ENCODE measurements at places on chromosomes 6 and 20.

DNA sequence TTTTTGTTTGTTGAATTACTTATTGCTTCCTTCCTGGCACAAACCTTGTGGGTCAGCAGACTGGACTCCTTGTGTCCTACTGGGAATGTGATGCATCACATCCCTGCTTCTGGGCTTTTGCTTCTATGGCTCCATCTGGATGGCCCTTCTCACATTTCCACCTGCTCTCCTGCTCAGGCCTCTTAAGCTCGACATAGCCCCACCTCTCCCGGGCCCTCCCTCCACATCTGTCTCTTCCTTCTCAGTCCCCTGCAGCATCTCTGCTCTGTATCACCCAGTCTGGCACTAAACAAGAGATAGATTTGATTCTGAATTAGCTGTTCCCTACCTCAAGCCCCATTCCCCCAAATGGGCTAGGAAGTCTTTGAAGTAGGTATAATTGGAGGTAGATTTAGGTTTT is 356.8 kb downstream of the DHX35 start:
- peak; percentile 64 for DNase-seq

GRCh38 chr6:169883316-169883715 is 131.9 kb downstream of the ERMARD start:
- DNase-seq = no peak

DNA sequence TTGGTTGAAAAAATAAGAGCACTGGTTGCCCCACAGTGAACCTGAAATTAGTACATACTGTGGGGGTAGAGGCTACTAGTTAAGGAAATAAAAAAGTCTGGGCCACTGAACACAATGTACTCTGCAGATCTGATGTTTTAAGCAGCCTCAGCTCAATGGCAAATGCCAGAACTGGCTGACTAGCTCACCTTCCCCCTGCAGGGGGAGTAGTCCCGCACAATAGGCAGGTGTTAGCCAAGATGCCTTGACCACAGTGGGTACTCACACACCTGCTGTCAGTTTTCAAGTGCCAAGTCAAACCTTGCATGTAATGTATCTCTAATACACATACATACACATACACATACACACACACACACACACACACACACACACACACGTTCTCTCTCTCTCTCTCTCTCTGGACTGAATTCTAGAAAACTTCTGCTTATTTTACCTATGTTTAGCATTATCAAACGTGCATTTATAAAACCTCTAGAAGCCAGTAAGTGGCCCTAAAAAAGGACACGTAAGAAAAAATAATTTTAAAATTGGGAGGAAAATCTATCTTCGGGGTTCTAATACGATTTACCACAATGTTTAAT is 36.1 kb downstream of the GMDS start:
- peak; percentile 4 for DNase-seq

- no peak for DNase-seq
Observed at GRCh38 chr20:46099491-46100287, 9.9 kb upstream of the NCOA5 start.

DNA sequence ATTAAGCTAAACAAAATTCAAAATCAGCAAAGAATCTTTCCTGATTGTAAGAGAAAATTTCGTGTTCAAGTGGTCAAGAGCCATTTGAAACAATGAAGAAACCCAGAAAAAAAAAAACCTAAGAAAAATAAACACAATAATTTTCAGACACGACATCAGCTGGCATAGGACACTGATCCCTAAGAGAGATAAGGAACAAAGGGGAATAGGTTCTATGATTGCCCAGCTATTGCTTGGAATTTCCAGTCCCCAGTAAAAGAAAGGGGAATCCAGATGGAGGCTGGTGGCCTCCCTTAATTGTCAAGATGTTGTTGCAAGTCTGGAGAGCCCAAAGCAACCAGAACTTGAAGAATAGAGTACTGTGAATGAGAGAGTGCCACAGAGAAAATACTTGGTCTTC is 48.5 kb downstream of the COL12A1 start:
- no peak for DNase-seq

DNA sequence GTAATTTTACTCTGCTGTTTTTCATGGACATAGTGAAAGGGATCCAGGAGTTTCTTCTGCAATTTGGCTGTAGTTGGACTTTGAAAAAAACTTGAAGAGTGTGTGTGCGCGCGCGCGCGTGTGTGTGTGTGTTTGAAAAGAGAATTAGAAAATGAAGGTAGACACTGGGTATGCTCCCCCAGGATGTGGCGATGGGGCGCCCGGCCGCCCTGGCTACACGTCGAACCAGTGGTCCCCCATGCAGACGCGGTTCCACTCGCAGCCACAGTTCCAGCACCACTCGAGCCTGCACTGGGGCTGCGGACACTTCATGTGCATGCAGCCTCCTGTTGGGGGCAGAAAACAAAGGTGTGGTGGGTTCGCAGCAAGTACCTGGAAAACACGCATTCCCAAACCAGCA is 76.0 kb upstream of the AGPAT4 start:
- DNase-seq = no peak

DNA sequence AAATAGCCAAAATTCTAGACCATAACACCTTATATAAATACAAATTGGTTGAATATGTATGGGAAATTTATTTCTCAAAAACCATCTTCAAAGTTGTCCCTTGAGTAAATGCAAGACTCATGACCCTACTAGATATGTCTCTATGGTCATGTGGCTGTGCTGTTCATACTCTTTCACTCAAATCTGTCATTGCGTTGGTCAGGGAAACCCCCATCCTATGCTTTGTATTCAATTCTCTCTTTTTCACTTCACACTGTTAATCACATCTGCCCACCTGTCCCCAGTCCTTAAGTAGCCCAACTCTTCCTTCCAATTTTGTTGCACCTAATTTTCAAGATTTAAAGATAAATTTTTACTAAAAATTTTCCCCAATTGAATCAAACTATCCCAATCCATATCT is 51.0 kb downstream of the RPS12 start:
- DNase-seq = no peak

DNA sequence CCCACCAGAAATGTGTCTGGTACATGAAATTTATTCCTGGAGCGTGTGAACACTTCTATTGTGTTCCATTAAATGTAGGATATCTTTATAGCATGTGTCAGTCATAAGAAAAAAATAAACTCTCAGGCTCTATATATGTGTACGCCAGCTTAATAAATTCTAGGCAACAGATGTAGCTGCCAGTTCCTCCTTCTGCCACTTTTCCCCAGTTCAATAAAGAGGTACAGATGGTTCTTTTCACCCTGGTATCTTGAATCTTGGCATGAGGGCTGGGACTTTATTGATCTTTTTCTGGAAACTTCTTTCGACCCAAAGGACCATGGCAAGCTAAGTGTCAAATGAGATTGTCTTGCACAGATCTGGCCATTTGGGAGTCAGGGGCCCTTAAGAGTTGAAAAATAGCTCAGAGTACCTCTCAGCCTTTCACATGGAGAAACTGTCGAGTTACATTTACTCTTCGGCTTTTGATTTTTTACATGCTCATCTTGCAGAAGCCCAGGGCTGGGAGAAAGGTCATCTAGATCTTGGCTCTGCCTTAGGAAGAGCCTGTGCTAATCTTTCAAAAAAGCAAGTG is 240.9 kb downstream of the DOK5 start:
- DNase-seq = no peak

- peak; percentile 20 for DNase-seq
Observed at GRCh38 chr6:145139140-145139850, 596.0 kb downstream of the EPM2A start.

- DNase-seq = peak; percentile 55
Observed at GRCh38 chr20:37630166-37630565, 63.7 kb upstream of the CTNNBL1 start.

- no peak for DNase-seq
Observed at GRCh38 chr6:43077981-43078511, 1.9 kb downstream of the PTK7 start.

DNA sequence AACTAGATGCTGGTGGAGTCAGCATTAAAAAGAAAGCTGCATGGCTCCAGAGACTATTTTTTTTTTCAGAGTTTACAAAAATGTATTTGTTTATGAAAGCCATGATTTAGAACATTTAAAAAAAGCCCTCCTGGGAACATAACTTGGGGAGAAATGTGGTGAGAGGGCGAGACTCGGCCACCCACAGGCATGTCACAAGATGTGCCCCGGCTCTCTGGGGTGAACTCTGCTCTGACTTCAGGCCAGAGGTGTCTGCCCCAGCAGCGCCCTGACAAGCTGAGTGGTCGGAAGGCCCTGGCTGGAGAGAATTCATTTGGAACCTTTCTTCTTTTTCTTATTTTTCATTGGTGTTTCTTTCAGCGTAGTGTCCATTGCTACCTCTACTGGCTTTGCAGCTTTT is 21.7 kb upstream of the RFPL4B start:
- DNase-seq = no peak

- no peak for DNase-seq
Observed at GRCh38 chr20:47328129-47328528, 28.4 kb downstream of the ZMYND8 start.

DNA sequence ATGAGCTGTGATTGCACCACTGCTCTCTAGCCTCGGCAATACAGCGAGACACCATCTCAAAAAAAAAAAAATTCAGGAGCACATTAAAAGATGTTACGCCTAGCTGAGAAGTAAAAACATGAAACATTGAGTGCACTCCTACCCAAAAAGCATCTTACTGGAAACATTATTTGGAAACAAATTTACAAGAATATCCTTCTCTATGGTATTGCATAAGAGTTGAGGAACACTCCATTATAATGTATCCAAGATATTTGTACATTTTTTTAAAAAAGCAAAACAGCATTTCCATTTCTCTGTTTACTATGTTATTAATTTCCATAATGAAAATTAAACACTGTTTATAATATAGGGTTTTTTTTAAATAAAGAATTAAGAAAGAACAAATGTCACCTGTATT is 48.6 kb downstream of the FAM8A1 start:
- DNase-seq = no peak

- no peak for DNase-seq
Observed at GRCh38 chr6:7912736-7913517, 2.3 kb upstream of the TXNDC5 start.

GRCh38 chr6:12977206-12977605 is 260.6 kb downstream of the PHACTR1 start:
- no peak for DNase-seq

DNA sequence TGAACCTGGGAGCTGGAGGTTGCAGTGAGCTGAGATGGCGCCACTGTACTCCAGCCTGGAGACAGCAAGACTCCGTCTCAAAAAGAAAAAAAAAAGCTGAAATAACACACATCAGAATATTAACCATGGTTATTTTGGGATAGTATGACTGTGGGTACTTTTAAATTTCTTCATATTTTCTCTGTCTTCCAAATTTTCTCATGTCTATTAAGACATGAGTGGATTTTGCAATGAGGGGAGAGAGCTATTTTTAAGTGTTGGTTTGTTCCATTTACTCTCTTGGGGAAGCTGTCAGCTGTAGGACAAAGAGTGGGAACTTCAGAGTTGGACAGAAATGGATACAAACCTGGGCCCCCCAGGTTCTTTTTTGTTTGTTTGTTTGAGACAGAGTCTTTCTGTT is 10.3 kb downstream of the ADISSP start:
- no peak for DNase-seq

DNA sequence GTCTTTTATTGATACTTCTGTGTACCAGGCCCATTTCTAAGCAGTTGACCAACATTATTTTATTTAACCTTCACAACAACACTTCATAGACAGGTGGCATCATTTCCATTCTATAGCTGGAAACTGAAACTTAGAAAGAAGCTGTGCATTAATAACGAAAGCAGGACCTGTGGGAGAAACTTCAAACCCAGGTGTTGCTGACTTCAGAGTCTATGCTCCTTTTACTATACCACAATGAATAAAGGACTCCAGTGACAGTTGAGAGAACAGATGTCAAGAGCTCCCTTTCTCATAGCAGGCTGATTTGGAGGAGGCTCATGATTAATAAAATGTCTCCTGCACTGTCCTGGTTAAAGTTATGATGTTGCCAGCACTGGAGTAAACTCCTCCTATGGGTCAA is 56.6 kb upstream of the POU3F2 start:
- no peak for DNase-seq

DNA sequence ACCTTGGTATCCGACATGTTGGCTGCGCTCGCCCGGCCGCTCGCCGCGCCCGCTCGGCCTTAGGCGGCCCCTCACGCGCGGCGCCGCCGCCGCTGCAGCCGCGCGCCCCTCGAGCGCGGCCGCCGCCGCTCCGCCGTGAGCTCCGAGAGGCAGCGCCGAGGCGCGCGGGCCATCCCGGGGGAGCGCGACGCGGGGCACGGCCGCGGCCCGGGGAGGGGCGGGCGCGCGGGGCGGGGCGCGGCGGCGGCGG is at the start of gene KIF13A:
Gene KIF13A (minus strand): TSS at position 189 of the 250 bp plus-strand sequence. CDS start 172 bp downstream, at position 17.
- no peak for DNase-seq

- DNase-seq = peak; percentile 82
Observed at GRCh38 chr20:24314053-24314452, 155.4 kb upstream of the SYNDIG1 start.

DNA sequence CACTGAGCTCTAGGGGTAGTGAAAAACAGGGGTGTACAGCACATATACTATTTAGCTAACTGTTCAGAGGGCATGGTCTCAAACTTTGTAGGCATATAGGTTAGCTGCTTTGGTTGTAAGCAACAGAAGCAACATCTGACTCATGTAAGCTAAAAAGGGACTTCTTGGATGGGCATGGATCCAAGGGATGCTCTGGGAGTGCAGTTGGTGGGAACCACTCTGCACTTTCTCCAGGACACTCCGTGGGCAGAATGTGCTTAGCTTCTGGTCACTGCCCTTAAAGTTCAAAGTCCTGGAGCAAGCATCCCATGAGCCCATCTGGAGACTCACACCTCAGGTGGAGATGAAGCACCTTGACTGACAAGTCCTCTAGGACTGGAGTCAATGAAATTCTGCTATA is 11.5 kb downstream of the APCDD1L start:
- no peak for DNase-seq

- no peak for DNase-seq
Observed at GRCh38 chr6:109424946-109425345, 15.5 kb downstream of the PPIL6 start.

DNA sequence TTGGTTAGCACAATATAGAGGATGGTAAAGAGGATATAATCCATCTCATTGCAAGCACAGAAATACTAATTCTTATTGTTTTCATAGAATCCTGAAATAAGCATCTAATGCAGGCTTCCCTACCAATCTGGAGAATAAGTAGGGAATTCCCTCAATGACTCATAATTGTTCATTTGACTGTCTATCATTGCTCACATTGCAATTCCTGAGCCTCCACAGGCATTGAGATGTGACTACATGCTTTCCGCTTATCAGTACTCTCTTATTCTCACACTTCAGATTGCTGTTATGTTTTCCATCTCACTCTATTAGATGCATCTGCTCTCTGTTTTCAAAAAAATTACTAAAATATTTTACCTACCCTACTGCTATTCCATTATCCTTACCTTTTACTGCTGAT is 216.2 kb upstream of the PRSS16 start:
- no peak for DNase-seq

- DNase-seq = no peak
Observed at GRCh38 chr20:10357061-10357708, 76.8 kb downstream of the MKKS start.

- peak; percentile 99 for DNase-seq
Observed at GRCh38 chr6:148416330-148416965, 73.8 kb downstream of the SASH1 start.

- no peak for DNase-seq
Observed at GRCh38 chr6:32431142-32431541, 8.5 kb upstream of the HLA-DRA start.

GRCh38 chr6:41881506-41881905 is 13.7 kb downstream of the USP49 start:
- DNase-seq = no peak

Measured in NCI-H524 (cell line).